T-helper 22 cell (primary cell): ENCODE measurements at places on chromosomes 5 and 9.

- no peak for DNase-seq
Measured at GRCh38 chr5:36630201-36631145, 24.1 kb downstream of the SLC1A3 start.

- no peak for DNase-seq
Measured at GRCh38 chr5:110969502-110969901, 102.0 kb upstream of the TSLP start.

DNA sequence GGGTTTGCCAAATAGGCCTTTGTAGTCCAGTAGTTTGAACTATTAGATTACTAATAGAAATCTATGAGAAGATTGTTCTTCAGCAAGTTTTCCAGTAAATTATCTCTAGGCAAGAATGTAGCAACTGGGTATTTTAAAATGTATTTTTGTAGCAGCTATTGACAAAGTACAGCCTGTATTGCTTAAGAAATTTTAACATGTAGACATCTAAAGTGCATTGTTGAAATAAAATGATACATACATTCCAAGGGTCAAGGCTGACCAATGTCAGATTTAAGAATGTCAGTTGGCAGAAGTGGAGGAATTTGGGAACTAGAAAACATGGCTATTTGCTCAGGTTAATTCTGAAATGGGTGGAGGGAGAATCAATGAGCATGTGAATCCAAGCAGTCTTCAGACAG, 57.5 kb upstream of the ZSWIM6 start:
- no peak for DNase-seq

- no peak for DNase-seq
Measured at GRCh38 chr5:84045964-84046363, 325.3 kb upstream of the HAPLN1 start.

GRCh38 chr5:132812123-132812765, 858 bp upstream of the SOWAHA start:
- no peak for DNase-seq

DNA sequence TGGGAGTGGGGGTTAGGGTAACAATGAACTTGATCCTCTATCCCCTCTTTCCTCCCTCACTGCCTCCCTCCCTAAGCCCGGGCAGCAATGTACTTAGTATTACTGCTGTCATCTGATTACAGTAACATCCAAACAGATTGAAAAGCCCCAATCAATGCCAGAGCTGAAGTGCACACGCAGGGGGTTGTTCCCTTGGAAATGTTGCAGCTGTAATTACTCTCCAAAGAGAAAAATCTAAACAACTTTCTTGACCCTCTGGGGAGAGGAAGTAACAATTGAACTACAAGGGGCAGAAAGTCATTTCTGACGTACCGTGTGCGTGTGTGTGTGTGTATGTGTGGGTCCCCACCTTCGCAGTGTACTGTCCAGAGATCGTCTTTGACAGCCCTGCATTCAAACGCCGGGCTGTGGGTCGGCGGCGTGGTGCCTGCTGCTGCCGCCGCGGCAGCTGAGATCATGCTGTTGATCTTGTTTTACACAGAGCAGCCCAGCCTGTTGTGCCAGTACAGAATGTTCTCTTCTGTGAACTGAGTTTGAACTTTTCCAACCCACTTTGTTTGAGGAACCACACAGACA, 66.0 kb upstream of the KLF9 start:
- DNase-seq = no peak

DNA sequence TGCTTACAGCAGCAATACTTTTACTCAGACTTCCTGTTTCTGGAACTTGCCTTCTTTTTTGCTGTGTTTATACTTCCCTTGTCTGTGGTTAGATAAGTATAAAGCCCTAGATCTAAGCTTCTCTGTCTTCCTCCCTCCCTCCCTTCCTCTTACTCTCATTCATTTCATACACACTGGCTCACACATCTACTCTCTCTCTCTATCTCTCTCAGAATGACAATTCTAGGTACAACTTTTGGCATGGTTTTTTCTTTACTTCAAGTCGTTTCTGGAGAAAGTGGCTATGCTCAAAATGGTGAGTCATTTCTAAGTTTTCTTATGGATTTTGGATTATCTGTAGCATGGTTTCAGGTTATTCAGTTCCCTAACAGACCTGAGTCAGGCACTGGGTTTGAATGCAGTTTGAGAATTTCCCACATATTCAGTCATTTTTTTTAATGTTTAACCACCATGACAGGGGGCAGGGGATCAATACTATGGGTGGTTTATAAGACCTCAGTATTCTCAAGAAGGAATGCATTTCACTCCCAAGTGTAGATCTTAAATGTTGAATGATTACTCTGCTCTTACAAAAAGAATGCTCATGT, at the start of gene IL7R:
TSS of gene IL7R (plus strand) at position 127 of the 587 bp plus-strand sequence. CDS start at position 214, 87 bp downstream.
- DNase-seq = no peak

DNA sequence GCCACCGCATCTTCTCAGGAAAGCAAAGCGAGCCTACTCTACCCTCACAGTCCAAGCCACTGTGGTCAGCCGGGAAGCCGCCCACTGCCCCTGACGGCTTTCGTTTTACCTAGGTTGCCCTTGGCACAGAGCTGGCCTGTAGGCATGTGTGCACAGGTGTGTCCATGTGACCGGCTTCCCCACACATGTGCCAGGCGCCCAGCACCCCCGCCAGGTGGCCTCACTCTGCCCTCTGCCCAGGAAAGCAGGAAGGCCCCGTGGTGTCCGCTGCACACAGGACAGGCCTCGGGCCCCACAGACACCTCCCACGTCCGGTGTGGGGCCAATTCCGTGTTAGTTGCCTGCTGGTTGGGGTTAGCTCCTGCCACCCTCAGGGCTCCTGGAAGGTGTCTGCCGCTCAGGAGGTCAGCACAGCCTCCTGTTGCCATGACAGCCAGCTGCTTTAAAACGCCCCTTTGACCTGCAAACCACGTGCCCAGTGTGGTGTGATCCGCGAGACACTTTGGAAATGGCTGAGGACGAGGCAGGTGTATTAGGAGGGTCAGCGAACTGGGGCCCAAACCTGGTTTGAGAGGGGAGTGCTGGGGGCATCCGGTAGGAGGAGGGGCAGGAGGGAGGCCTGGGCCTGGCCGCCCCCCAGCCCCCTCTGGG, 28.7 kb downstream of the TPPP start:
- no peak for DNase-seq

DNA sequence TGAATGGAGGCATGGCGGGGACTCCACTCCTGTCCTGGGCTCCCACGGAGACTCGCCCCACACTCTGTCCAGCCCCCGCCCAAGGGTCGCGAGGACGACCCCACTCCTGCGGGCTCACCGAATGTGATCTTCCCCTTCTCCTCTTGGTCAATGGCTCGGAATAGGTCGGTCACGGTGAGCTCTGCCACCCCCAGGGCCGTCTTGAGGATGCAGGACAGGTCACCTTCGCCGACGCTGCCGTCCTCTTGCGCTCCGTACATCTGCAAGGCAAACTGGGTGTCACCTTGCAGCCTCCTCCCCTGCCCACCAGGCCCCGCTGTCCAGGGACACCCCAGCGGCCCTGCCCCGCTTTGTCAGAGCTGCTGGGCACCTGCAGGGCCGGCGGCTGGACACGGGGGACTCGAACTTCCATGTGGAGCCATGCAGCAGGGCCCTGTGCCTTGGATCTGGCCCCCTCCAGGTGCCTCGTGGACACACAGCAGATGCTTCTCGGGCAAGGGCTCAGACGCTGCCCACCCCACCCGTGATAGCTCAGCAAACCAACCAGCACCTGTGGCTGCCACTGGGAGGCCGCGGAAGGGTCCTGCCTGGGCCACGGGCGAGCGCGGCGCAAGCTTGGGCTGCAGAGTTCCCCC, 21.5 kb upstream of the SLC6A3 start:
- DNase-seq = no peak

- no peak for DNase-seq
Measured at GRCh38 chr9:17588395-17588794, 9.5 kb downstream of the SH3GL2 start.

DNA sequence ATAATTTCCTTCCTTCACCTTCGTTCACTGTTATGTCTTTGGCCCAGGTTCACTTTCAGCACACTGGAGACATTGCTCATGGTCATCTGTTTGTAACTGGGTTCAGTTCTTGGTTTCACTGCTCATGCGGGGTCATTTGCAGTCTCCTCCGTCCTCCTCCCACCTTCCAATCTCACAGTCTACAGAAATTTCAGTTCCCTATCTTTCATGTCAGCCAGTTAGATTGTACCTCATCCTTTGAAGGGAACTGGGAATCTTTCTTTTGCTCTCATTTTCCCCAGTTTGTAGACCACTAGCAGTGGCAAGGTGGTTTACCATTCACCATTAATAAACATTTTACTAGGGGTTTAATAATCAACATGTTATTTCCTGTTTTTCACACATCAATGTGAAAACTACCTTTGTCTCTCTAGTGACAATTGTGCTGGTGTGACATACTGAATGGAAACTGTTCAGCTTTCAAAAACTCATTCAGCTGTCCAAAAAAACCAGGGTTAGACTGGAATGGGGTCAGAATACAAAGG, 100.9 kb upstream of the IL6ST start:
- no peak for DNase-seq

- no peak for DNase-seq
Measured at GRCh38 chr5:157046041-157046440, 12.9 kb downstream of the HAVCR1 start.

GRCh38 chr9:25449503-25449902, 228.7 kb downstream of the TUSC1 start:
- DNase-seq = no peak

DNA sequence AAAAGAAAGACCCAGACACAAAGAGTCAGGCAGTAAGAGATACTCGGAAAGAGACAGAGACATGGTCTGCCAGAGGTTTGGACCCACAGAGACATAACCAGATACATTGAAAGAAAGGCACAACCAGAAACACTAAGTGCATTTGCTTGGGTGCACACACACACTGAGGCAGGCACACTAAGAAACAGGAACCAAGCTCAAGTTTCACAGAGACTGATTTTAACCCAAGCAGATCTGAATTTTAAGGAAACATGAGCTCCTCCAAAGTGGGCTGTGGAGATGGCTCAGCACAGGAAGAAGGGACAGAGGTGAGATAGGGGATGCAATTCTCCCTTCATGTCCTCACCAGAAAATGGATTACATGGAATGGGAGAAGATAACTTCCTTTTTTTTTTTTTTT, 9.5 kb downstream of the AQP3 start:
- DNase-seq = no peak

- DNase-seq = no peak
Measured at GRCh38 chr9:133798160-133798559, 60.0 kb upstream of the SARDH start.

- no peak for DNase-seq
Measured at GRCh38 chr9:95021166-95021886, 294.8 kb downstream of the AOPEP start.

DNA sequence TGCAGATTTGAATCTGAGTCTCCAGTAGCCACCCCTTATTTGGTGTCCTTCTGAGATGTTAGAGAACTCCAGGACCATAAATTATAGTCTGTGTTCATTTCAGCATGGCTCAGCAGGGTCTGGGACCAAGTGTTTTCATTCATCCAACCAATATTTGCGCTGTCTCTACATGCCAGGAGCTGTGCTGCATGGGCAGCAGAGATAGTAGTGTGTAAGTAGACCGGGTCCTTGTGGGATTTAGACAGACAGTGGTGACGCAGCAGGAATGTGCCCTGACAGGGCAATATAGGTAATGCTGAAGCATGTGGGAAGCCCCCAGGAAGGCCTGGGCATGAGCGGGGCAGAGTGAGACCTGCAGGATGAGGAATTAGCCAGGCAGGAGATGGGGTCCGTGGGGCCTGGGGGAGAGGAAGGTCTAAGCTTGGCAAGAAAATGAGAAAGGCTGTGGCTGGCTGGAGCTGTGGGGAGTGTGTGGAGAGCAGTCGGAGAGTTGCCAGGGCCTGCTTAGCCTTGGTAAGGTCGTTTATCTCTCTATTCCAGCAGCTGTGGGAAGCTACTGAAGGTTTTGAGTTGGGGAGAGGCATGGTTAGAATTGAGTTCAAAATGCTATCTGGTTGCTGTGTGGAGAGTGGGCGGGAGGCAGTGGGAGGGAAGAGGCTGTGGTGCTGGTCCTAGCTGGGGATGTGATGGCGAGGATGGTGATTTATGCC, 16.8 kb downstream of the STXBP1 start:
- DNase-seq = no peak

- DNase-seq = no peak
Measured at GRCh38 chr5:35826056-35826455, 30.6 kb upstream of the IL7R start.

DNA sequence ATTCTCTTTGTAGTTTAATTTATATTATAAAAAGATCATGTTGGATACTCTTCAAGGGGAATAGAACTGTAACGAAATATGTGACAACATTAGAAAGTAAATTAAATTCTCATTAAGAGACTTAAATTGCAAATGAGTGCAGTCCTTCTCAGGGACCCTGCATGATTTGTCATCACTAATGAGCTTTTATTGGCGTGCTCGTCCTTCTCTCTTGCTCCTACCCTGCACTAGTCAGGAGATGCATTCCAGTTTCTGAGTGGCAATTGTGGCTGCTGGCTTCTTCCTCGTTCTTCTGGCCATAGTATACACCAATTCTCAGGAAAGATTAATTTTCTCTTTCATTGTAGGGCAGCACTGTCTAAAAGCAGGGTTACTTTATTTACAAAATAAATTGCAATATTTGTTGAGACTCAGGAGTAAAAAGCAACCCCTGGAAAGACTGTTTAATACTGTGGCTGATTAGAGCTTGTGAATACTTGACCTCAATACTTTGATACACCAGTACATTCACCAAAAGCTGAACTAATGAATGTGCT, 376.3 kb upstream of the CHD1 start:
- DNase-seq = no peak

GRCh38 chr9:92547356-92547755, 11.6 kb upstream of the ECM2 start:
- DNase-seq = no peak

DNA sequence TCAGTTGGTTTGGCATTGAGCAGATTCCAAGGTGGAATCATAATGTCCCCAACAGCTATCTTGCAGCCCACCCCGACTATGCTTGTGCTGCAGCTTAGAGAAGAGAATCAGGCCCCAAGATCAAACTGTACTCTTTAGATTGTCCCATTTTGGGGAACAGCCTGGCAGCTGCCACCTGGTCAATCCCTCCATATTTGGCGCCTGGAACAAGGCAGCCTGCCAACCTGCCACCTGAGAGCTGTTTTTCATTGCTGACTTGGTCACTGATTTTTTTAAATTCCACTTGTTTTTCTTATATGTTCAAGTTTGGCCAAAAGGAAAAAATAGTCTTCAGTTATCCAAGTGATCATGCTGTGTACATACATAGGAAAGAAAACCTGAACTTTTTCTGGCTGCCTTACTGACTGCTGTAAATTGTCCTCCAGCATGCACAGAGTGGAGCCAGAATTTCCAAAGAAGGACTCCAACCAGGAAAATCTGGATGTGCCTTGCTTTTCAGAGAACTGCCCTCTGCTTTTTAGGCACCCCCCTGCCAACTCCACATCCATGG, 504.2 kb downstream of the ENC1 start:
- no peak for DNase-seq

GRCh38 chr5:96344678-96345577, 88.1 kb downstream of the PCSK1 start:
- no peak for DNase-seq

GRCh38 chr5:5695266-5695665, 272.8 kb downstream of the ICE1 start:
- no peak for DNase-seq

- no peak for DNase-seq
Measured at GRCh38 chr9:95360866-95361265, 43.4 kb upstream of the FANCC start.

GRCh38 chr5:213803-214395, 4.1 kb downstream of the CCDC127 start:
- no peak for DNase-seq

- DNase-seq = no peak
Measured at GRCh38 chr5:52502460-52502999, 285.2 kb upstream of the ITGA1 start.
